Posterior vena cava (tissue), 2 donors: ENCODE measurements at places on chromosomes 12 and 14.

DNA sequence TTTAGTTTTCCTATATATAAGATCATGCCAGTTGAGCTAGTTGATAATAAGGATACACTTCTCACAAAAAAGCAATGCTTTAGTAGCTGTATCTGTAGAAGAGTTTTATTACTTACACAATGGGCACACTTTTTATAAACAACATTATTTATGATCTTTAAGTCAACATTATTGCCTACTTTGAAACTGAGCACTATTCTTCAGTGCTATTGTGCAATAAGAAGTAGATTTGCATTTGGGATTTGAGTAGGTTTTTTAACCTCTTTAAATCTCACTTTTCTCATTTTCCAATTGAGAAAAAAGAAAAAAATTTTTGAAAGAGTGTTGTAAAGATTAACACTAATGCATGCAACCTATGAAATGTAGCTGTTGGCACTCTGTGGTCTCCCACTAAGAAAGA, 1198.3 kb downstream of the GALC start:
- DNase-seq, result no peak

DNA sequence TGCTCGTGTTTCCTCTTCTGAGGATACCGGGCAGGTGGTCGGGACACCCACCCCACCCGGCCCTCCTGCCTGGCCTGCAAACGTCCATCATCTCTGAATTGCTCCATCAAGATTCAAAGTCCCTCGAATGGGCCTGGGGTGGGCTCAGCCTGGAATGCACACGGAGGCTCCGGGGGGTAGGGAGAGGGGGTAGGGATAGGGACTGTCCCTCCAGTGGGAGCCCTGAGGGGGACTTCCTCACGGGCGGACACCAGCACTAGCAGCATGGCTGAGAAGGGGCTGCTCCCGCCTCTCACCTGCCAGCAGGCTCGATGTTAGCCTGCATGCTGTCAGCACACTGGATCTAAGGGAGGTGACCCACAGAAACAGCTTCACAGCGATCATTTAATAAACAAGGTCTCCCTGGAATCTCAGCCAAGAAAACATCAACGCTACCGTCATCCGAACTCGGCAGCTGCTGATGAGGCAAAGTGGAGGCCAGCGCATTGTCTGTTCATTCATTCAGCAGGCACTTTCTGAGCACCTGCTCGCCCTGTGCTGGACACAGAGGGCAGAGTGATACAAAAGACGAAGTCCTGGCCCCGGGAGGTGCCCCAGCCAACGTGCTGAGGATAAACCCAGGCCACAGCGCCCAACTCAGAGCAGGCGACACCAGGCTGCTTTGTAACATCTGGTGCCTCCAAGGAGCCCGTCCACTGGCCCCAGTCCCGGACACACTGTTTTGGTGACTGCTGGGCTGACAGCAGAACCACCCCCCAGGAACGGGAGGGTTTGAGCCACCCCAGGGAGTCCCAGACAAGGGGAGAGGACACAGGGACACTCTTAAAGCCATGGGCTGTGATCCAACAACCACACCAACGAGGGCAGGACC, 6.3 kb downstream of the TMEM179 start:
- peak; percentile 71 for DNase-seq

GRCh38 chr14:101490771-101491170, 70.5 kb upstream of the DIO3 start:
- DNase-seq, result peak; percentile 43

DNA sequence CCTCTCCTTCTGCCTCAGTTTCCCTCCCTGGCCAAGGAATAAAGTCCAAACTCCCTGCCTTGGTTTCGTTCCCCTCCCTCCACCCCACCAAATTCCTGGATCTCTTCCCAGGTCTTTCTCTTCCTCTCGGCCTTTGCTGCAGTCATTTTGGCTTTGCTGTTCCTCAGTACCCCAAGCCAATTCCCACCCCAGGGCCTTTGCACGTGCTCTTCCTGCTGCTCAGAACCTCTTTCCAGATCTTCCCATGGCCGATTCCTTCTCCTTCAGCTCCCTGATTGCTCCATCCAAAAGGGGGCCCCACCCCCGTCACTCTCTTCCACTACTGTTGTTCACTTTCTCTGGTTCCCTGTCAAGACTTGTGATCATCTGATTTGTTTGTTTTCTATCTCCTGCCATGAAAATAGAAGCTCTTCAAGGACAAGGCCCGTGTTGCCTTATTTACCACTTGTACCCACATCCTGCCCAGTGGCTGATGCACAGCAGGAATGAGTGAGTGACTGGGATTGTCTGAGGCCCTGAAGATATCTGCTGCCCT, 3.1 kb downstream of the HNF1A start:
- DNase-seq, result no peak

DNA sequence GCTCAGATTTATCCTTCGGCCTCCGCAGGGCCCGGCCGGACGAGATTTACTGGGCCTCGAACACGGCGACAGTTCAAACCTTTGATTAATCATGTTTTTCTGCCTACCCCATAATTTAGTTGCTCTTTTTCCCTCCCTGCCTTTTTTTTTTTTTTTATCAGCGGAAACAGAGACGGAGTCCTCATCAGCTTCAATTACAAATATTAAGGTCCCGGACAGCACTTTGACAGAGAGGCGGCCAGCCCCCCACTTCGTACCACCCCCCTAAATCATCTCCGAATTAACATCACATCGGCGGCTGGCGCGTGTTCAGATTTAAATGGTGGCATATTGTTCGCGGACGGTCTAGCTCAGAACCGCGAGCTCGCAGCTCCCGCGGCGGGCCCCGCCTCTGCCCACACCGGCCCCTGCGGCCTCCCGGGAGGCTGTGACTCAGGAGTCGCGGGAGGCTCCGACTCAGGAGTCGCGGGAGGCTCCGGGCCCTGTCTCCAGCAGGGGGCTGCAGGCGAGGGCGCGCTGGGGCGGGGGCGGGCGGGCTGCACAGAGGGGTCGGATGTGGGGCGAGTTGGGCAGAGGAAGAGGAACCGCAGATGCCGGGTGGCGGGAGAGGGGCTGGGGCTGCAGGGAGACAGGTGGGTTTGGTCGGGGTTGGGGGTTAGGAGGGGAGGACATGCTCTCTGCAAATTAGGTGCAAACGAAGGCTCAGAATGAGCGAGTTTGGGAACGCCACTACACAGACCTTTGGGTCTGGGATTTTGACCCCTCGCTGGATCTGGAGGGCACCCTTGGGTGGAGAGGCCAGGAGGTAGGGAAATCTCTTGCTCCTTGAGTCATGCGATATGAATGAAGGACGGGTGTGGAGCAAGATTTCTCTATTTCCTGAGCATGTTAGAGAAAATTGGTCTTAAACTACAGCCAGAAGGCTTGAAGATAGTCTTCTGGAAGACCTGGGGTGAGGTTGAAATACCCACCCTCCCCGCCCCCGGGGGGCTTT, 19.6 kb upstream of the ATP5MC2 start:
- DNase-seq, result no peak

- DNase-seq, result no peak
These were observed 1.1 kb downstream of the ALX1 start for GRCh38 chr12:85280984-85281630.

- no peak for DNase-seq
These were observed 49.6 kb downstream of the TC2N start for GRCh38 chr14:91817566-91818325.

DNA sequence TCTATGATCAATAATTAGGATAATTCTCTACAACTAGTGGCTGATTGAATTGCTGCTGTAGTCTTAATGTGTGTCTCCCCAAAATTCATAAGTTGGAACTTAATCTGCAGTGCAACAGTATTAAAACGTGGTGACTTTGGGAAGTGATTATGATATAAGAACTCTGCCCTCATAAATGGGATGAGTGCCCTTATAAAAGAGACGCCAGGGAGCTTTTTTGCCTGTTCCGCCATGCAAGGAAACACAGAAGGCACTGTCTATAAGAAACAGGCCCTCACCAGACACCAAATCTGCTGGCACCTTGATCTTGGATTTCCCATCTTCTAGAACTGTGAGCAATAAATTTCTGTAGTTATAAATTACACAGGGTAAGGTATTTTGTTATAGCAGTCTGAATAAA, 161.0 kb downstream of the ALX1 start:
- no peak for DNase-seq

DNA sequence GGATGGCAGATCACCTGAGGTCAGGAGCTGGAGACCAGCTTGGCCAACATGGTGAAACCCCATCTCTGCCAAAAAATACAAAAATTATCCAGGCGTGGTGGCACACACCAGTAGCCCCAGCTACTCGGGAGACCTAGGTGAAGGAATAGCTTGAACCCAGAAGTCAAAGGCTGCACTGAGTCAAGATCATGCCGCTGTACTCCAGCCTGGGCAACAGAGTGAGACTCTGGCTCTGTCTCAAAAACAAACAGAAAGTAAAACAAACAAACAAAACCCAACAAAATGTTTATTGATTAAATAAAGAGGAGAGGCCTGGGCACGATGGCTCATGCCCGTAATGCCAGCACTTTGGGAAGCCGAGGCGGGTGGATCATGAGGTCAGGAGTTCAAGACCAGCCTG, 5.5 kb downstream of the ZCCHC8 start:
- DNase-seq, result no peak

- no peak for DNase-seq
These were observed 190.8 kb upstream of the TMEM132C start for GRCh38 chr12:128076188-128076587.

GRCh38 chr14:76776428-76777251, 15.4 kb downstream of the VASH1 start:
- peak; percentile 58 for DNase-seq

GRCh38 chr12:25005376-25005775, 56.5 kb upstream of the BCAT1 start:
- DNase-seq, result no peak

- no peak for DNase-seq
These were observed 119.8 kb upstream of the CPM start for GRCh38 chr12:69052613-69053408.

DNA sequence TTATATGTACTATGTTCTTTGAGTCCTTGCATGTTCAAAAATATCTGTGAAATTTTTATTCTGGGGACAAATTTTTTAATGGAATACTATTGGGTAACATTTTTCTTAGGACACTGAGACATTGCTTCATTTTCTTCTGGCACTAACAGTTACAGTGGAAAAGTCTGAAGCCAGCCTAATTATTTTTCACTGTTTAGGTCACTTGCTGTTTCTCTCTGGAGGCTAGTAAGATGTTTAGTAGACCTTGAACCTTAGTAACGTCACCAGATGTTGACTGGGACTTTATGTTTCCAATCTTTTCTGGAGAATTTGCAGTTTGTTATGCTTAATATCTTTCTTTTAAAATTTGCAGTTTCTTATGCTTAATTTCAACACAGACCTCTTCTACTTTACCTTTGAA, 12.3 kb upstream of the EPYC start:
- DNase-seq, result no peak

DNA sequence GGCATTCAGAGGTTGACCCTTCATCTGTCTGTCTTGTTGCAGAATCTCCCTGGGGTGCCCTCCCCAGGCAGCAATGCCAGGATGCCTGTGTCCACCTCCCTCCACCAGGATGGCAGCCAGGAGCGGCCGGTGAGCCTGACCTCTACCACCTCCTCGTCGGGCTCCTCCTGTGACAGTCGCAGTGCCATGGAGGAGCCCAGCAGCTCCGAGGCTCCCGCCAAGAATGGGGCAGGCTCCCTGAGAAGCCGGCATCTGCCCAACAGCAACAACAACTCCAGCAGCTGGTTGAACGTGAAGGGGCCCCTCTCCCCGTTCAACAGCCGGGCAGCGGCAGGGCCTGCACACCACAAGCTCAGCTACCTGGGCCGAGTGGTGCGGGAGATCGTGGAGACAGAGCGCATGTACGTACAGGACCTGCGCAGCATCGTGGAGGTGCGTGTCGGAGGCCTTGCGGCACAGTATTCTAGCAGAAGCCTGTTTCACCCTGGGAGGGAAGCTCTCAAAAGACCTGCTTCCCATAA, 23.4 kb downstream of the PLEKHG3 start:
- peak; percentile 80 for DNase-seq

DNA sequence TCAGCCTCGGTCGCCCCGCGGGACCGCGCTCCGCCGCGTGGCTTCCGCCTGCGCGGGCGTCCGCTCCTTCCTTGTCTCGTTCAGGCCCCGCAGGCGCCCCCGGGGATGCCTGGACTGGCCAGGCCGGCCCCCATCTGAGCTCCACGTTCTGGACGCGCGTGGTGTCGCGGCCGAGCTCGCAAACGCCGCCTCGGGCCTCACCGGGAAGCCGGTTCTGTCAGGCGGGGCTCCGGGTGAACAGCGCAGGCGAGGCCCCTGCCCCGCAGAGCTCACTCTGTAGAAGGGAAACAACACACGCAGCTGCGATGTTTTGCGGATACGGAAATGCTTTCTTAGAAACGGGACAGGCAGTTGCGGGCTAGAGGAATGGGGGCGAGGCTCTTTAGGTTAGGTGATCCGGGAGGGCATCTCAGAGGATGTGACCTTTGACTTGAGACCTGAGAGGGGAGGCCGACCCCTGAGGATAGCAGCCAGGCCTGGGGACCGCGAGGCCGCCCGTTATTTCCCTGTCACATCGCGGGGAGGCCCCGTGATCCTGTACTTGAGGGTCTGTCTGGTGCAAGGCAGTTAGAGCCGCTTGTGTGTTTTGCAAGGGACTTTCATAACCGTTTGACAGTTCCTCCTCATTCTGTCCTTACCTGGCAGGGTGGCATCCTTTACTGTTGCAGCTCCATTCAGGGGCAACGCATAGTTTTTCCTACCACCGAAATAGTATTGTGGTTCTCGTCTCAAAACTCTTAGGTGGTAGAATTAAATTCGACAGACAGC, 584 bp downstream of the VRK1 start:
- peak; percentile 66 for DNase-seq

- no peak for DNase-seq
These were observed 129.1 kb downstream of the PLXNC1 start for GRCh38 chr12:94277426-94278000.

DNA sequence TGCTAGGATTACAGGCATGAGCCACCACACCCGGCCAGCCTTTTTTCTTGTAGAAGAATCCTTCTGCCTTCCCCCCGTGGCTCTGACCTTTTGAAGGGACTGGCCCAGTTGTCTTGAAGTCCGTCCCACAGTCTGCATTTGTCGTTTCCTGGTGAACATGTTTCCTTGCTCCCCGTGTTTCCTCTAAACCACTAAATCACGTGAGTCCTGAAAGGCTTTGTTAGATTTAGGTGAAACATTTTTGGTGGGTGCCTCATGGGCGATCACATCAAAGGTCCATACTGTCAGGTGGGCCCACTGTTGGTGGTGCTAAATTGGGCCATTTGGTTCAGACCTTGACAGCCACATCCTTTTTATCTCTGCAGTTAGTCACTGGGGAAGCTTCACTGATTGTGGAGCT, 26.3 kb downstream of the MLXIP start:
- no peak for DNase-seq

- DNase-seq, result no peak
These were observed 66.1 kb downstream of the FUT8 start for GRCh38 chr14:65478596-65478995.

GRCh38 chr12:58090685-58091084, 149.3 kb downstream of the ATP23 start:
- no peak for DNase-seq

GRCh38 chr14:77270361-77271112, 469 bp downstream of the NGB start:
- DNase-seq, result peak; percentile 75

DNA sequence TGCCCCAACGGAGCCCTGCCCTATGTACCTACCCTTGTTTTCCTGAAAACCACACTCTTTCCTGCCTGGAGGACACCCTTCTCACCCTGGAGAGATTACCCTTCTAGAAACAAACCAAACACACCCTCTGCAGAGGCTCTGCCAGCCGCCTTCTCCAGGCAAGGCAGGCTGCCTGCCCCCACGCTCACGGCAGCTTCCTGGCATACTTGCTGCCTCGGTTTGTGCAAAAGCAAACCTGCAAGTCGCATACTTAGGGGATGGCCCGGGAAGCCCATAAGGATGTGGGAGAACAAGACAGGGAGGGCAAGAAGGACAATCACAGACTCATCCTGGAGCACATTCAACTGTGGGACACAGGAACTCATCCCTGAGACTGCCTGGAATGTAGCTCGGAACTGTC, 154.0 kb upstream of the DIO3 start:
- no peak for DNase-seq
